Jurkat, Clone E6-1 (cell line): ENCODE measurements at places on chromosomes 2 and 18.
A peak's percentile ranks its signal among the peaks of the same experiment; 100 is the strongest.

- no peak for DNase-seq
Measured at GRCh38 chr2:233323851-233324250, 16.2 kb downstream of the SAG start.

- no peak for DNase-seq
Measured at GRCh38 chr2:33363325-33364298, 112.8 kb upstream of the RASGRP3 start.

- no peak for DNase-seq
Measured at GRCh38 chr2:15935675-15936074, 4.7 kb upstream of the MYCN start.

DNA sequence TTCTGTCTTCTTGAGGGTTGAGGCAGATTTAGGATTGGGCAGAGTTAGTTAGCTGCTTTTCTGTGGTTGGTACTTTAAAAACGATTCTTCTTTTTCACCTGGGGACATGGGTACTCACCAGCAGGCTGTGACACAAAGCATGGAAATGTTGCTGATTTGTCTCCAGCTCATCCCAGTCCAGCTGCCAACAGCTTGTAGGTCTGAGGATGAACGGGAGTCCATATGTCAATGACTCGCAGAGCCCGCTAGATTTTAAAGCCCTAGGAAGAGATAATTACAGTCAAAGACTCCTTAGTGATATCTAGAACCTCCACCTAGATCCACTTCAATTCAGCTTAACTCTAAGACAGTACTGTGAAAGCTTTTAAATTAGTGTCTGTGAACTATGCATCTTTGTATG lies 20.8 kb downstream of the DOK1 start:
- no peak for DNase-seq

DNA sequence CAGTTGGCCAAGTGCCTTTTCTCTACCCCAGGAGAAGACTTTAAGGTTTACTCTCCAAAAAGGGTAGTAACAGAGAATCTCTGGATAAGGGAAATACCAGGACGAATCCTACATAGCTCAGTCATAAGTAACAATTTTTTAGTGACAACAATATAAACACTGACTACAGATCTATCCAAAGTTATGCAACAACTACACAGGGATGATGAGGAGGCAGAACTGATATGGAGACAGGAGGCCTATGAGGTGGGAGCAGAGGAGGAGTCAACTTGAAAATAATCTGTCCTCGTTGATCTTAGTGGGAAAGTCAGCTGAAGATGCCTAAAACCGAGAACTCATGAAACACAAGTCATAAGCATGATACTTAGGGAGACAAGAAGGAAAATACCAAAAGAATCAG lies 40.2 kb downstream of the SLC35F5 start:
- no peak for DNase-seq

- DNase-seq = no peak
Measured at GRCh38 chr2:220041447-220041846, 414.0 kb downstream of the SLC4A3 start.

DNA sequence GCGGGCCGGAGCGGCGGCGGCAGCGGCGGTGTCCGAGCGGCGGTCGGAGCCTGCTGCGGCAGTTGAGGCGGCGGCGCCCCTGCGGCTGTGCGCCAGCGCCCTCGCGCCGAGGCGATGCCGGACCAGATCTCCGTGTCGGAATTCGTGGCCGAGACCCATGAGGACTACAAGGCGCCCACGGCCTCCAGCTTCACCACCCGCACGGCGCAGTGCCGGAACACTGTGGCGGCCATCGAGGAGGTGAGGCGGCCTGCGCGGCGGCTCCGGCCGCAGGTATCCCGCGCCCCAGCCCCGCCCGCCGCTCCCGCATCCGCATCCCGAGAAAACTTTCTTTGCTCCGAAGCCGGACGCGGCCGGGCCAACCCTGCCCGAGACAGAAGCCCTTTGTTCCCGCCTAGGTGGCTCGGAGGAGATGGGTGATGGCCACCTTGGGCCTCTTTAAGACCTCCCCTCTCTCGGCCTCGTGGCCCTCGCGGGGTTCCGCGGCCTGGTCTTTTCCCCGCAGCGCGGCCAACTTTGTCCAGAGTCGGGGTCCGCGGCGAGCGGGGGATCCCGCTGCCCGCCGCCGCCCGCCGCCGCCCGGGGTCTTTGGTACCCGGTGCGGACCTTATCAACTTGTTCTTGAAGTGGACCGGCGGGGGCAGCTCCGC lies 504 bp downstream of the ASAP2 start:
- no peak for DNase-seq

- DNase-seq = no peak
Measured at GRCh38 chr2:125561302-125561701, 1094.7 kb upstream of the GYPC start.

DNA sequence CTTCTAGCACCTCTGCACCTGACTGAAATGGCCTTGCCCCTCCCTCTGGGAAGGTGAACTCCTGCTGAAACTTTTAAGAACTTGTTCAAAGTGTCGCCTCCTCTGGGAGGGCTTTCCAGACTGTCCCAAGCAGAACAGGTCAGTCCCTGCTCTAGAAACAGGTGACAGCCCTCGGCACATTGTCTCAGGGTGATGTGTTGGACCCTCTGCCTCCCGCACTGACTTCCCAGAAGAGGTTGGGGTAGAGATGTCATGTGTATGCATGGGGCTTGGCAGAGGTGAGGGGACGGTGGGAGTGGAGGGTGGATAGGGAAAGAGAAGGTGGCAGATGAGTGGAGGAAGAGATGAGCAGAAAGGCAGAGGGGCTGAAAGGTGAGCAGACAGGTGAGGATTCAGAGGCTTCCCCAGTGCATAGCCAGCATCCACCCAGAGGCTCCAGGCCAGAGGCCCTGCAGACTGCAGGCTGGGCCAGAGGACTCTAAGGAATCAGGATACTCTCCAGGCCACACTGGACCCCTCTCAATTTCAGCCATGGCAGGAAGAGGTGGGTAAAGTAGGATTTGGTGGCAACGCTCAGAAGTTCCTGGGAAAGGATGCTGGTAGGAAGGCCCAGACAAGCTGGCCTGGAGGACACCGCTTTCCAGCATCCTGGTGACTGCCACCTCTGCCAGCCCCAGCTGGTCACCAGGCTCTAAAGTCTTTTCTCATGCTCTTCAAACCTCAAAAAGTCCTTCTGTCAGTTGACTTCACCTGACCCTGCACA lies 24.8 kb upstream of the TNS1 start:
- DNase-seq = no peak

DNA sequence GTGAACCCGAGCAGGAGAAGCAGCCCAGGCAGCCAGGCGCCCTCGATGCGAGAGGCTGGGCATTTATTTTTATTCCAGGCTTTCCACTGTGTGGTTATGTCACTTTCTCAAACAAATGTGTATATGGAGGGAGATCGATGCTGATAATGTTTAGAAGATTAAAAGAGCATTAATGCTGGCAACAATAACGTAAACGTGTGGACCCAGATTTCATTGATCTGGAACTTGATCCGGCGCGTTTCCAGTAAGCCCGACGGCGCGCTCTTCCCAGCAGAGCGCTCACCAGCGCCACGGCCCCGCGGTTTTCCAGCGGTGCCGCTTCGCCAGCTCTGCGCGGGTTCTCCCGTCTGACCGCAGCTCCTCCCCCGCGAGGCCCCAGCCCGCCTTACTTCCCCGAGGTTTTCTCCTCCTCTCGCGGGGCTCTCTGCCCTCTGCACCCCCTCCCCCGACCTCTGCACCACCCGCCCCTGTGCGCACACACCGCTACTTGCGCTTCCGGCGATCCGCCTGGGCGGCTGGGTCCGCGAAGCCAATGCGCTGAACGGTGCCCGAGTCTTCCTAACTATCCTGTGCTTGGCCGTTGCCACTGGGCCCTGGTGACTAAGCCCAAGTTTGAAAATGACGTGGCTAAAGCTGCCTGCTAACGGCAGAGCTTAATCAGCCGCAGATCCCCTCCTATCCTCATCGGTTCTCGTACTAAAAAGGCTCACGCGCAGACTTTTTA lies 6.1 kb downstream of the ONECUT2 start:
- DNase-seq = no peak

GRCh38 chr2:221572821-221573429 lies 821 bp upstream of the EPHA4 start:
- no peak for DNase-seq

DNA sequence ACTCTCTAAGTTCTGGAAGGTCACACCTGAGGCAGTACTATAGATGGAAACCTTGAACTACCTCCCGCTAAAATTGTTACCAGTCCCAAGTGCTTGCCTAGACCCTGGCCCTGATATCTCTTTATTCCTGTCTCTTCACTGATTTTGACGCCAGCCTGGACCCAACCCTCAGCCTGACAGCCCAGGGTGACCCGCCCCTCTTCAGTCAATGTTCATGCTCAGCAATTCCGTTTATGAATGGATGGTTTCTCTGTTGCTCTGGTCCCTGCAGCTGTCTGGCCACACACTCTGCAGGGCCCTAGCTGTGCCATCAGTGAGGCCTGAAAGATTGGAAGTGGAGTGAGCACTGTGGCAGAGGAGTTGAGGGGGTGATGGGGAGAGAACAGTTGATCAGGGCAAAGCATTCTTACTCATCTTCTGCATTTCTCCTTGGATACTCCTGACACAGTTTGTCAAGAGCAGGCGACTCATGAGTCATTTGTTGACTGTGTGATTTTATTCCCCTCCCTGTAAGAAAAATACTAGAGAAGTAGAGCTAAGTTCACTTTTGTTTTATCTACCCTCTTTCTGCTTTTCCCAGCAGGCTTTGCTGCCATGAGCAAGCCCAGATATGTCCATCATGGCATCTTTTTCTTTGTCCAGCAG lies 46.0 kb downstream of the NPAS2 start:
- DNase-seq = no peak

DNA sequence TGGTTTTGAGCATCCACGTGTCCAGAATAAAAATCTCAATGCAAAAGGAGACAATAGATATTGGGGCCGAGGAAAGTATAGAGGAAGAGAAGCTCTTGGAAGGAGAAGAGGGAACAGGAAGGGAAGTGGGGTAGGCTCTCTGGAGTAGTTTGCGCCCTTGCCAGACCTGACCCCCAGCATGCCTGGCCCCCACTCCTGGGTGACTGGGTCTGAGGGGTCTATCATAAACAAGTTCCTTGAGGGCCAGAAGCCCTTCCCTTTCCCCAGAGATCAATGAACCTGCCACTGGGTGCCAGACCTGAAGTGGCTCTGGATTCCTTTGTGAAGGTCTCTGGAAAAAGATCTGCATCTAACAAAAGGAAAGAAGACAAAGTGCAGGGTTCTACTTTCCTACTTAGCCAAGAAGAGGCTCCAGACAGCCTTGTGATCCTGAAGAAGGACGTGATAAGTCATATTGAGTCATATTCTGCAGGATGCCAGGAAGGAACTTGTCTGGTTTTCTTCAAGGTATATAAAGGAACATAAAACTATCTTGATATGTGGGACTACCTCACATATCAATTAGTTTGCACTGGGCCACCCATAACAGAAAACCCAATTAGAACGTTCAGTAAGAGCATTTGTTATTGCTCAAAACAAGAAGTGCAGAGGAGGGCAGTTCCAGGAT lies 18.7 kb upstream of the ATOH8 start:
- DNase-seq = no peak

- DNase-seq = no peak
Measured at GRCh38 chr2:198788676-198789075, 669.1 kb downstream of the SATB2 start.

- DNase-seq = no peak
Measured at GRCh38 chr2:191264647-191265081, 19.5 kb downstream of the MYO1B start.

DNA sequence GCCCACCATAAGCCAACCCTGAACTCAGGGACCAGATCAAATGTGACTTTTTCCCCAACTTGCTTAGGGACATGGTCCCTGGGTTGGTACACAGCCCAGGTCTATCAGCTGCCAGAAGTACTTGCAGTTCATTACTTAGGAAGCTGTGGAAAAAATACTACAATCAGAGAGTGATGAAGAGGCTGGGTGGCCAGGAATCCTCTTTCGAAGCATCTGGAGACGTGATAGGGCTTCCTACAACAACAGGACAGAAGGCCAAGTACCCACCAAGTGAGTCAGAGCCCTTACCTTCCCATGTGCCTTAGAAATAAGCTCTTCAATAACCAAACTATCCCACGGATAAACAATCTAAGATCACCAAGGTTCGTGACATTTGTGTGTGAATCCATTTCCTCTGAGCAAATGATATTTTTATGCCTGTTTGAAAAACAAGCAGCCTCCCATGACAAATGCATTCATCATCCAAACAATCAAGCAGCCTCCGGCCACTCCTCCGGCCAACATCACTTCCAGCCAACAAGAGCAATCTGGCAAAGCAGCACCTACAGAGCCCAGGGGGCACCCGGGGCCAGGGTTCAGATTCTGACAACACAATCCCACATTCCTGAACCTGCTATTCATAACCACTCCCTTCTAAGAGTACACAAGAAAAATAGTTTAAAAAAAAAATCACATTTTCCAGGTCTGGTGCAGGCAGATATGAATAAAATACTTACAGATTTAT lies 26.4 kb downstream of the TBC1D8 start:
- DNase-seq = no peak

- peak; percentile 44 for DNase-seq
Measured at GRCh38 chr2:187989925-187990623, 301.6 kb upstream of the GULP1 start.

DNA sequence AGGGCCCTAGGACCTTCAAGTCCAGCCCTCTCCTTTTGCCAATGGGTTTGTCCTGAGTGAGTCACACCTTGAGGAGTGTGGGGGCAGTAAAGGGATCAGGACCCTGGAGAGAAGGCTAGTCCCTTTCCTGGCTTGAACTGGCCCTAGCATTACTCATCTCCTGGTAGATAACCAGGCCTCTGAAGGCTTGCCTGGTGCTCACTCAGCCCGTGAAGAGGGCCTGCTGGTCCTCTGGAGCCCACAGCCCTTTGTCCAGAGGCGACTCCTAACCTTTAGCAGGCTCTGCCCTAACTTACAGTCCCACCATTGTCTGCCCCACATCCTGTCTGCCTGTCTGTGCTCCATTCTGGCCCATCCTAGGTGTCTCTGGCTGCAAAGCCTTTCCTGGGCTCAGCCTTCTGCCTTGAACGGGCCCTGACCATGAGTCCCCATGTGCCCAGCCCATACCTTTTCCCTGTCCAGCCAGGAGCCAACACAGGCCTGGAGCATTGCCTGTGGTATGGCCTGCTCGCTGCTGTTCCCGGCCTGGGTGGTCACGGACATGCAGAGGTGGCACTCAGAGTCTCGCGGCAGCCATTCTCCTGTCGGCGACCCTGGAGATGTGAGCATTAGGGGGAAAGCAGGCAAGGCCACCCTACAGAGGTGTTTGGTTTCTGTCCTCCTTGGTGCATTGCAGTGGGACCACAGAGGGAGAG lies 5.0 kb downstream of the SFTPB start:
- DNase-seq = no peak

DNA sequence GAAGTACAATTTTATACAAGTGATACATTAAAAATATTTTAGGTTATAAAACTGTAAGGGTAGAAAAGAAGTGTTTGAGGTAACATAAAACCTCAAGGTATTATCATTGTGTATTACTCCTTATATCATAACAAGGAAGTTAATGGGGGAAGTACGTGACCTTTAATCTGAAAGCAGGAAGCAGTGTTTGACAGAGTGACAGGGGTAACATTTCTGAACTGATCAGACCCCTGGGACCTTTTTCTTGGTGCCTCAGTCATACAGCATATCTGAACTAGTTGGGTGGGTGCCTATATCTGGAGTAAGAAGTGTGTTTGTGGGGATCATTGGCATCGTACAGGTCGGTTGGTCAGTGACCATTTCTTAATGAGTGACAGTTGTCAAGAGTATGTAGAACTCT lies 43.0 kb downstream of the MALT1 start:
- DNase-seq = no peak
